ENCODE measurements at places on chromosomes 1 and 21.

DNA sequence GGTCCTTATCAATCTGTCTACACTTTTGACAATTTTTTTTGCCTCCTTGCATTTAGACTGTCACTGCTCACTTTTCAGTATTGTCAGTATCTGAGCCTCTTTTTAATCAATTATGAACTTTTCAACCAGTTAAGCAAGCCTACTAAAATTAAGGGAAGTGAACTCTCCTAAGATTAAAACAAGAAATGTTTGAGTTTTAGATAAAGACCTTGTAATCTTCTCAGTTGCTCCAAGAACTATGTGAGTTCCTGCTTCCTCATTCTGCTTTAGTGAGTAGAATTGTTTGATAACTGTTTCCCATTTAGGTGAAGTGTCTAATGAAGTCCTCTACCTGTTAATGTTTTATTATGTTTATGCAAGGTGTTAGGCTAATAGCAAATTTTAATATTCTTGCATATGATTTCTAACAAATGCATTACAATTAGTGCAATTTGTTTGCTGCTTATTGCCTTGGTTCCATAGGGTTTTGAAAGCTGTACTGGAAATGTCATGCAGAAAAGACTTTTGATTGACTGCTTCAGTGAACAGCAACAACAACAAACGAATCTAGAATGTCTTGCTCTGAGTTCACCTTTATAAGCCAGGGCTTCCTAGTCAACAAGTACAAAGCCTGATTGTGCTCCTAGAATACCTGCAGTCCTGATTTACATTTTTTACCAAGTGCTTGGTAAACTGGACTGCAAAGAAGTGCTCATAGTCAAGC lies 40.9 kb downstream of the PLA2G4A start:
- no peak for DNase-seq

GRCh38 chr1:192522673-192523072 lies 52.9 kb upstream of the RGS1 start:
- no peak for DNase-seq

DNA sequence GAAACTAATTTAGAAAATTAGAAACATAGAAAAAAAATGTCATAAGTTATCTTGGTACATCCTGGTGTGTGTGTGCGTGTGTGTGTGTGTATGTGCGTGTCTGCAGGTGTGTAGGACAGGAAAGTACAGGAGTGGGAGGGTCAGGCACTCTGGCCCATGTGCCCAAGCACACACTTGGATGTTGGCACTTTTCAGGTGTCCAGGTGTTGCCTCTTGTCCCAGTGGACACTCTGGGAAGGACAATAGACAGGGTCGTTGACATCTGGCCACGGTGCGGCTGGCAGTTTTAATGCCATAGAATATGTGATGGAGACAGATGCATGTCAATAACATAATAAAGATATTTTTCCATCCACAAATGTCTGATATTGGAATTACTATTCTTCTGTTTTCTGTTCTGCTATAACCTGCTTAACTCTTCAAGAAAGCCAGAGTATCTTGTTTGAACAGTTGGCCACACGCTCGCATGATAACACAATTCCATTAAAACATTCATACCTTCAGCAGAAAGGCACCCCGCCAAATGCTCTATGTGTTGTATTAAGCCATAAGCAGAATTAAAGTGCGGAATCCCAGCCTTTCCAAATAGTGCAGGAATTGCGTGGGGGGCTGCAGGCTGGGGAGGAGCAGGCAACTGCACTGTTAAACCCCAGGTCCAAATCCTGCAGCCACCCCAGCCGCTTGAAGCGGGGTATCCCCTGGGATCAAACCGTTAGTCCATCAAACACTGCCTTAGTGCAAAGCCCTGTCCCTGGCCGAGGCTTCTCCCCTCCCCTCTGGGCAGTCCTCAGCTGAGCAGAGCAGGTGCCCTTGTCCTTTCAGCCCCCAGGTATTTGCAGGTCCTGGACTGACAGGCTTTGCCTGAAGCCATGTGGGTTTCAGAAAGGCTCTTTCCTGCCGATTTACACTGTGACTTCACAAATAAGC lies 390.0 kb downstream of the CAMTA1 start:
- no peak for DNase-seq

DNA sequence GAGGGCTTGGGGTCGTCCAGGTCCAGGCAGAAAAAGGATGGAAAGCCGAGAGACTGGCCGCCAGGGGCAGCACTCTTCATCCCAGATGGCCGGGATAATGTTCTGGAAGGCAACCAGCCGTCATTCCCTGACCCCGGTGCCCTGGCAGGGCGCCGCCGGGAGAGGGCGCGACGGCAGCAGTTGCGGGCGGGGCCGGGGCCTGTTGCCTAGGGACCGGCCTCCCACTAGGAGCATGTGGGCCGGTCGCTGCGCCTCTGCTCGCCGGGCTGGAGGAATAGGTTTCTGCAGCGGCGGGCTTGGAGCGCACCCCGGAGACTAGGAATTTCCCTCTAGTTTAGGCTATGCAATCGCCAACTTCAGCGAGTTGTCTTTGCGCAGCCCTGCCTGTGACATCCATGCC lies 11.0 kb downstream of the DMRTB1 start:
- no peak for DNase-seq

DNA sequence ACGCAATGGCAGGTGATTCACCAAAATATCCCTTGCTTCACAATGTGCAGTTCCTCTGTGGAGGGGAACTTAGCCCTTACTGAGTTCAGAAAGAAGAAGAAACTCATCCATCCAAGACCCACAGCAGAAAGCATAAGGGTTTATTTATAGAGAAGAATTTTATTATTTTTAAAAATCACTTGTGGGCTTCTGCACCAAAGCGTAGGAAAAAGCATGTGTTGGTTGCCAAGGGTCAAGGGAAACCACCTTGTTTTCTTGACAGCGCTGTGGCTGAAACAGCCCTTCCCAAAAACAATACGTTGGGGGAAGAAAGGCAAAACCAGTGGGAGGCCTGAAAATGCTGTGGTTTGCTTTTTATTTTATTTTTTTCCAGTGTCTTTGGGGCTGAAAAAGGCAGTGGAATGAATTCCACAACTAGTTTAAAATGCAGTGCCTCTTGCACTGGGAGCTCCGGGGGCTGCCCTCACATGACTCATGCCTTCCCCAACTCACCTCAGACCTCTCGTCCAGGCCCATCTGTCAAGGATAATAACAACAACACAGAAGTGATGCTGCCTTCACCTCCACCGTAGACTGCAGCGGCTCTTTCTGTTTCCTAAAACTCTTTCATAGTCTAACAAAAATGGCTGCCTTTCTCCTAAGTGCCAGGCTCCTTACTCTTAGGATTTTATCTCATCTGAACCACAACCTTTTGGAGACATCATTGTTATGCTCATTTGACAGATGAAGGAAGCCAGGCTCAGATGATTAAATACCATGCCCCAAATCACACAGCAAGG lies 224.2 kb upstream of the JUN start:
- no peak for DNase-seq

DNA sequence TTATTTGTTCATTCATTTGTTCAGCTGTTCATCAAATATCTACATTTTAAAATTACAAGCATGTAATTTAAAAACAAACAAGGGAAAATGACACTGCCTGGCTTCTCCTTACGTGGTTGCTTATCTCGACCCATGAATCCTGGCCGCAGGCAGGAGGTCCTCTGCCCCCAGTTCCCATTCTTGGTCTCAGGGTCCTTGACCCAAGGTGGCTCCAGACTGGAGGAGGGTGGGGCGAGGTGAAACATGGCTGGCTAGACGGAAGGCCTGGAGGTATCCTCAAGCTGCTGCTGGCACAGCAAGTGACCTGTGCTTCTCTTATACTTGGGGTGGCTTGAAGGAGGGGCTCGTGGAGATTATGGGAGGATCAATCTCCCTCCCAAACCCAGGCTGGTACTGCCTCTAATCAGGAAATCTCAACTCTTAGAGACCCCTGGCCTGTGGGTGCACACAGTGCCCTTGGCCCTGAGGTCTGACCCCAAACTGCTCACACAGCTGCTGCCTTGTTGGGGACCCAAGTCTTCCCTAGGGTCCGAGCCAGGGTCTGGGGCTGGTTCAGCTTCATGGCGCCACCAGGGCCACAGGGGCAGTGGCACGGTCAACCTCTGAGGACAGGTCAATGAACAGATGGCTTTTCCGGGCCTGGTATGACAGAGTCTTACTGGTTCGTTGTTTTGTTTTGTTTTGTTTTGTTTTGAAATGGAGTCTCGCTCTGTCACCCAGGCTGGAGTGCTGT lies 63.7 kb downstream of the SCCPDH start:
- no peak for DNase-seq
